Activated T-cell treated with anti-CD3 and anti-CD28 coated beads, Interleukin-2, amount 50 U/mL, for 24 hours (primary cell): ENCODE measurements at places on chromosomes 4 and X.

GRCh38 chrX:72040506-72040905 lies 91.2 kb downstream of the RTL5 start:
- no peak for DNase-seq

DNA sequence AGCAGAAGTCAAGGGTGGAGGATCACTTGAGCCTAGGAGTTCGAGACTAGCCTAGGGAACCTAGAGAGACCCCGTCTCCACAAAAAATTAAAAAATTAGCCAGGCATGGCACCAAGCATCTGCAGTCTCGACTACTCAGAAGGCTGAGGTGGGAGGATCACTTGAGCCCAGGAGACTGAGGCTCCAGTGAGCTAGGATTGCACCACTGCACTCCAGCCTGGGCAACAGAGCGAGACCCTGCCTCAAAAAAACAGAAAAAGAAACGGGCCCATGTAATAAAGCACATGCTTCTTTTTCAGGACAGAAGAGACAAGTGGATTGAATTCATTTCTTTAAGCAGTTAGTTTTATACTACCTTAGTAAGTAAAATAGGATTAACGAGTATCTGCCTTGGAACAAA lies 42.0 kb downstream of the ELOVL6 start:
- DNase-seq = no peak

DNA sequence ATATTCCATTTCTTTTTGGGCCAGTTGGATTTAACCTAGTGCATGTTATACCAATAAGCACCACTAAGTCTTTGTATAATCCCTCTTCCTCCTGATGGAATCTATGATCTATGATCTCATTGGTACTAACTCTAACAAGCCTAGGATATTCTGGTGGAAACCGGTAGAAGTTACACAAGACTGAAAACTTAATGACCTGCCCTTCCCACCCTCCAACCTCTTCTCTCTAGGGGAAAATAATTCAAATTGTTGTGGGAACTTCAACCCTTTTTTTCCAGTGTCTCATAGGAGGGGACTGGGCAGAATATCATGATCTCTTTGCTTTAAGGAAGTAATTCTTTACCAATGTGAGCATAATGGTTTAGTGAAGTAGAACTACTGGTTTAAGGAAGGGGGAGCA lies 289.5 kb upstream of the BOD1L1 start:
- DNase-seq = no peak

GRCh38 chrX:10395179-10395578 lies 225.2 kb downstream of the MID1 start:
- no peak for DNase-seq

DNA sequence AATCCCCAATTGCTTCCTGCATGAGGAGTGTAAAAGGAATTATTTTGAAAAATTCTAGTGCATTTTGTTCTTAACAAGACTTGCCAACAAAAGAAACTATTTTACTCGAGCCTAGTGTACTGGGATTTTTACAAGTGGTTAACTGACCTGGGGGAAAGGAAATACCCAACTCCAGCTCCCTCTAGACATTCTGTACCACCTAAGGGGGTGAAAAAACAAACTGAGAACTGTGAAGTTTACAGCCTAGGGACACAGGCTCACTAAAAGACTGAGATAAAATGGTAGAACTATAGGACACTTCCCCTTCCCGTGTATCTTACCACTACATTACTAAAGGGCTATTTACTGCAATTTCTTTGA lies 2.6 kb upstream of the ADH5 start:
- DNase-seq = no peak

DNA sequence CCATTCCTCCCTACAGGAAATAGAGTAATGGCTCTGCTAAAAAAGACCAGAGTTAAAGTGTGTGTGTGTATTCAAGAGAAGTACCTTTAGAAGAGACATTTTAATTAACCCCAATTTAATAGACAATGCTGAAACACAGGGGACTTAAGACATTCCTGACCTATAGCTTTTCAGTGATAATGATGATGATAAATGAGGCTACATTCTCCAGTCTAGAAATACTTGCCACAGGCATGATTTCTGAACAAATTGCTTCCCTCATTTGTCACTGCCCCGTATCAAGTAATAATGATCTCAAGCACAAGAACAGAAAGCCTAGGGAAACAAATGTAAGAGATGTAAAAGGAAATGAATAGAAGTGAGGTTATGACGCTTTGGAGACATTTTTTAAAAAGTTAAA lies 117.1 kb downstream of the UNC5C start:
- no peak for DNase-seq
